ENCODE measurements at places on chromosomes 5 and 9.
A peak's percentile ranks its signal among the peaks of the same experiment; 100 is the strongest.

DNA sequence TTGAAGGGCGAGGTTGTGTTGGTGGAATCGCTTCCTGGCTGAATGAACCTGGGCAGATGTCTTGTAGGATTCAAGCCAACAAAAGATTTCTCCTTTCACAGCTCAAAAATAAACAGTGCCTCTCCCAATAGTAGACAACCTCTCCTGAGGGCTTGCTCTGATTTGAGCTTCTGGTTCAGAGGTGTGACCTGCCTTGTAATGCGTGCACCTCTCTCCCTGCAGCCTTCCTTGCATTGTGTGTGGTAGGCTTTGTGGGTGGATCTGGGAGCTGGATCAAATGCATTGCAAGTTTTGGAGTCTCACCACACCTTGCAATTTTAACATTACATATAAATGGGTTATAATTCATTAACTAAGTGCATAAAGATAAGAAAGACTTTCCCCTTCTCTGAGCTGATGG lies 96.9 kb upstream of the PTCH1 start:
- H3K36me3 ChIP-seq, result no peaks in the 10 kb centered on the region
- H3K4me1 ChIP-seq, result no peaks in the 10 kb centered on the region
- no peaks in the 10 kb centered on the region for H3K27me3 ChIP-seq
- DNase-seq, result no peak
- no peak overlapping the region for H3K27ac ChIP-seq

- no peak for DNase-seq
- no peaks in the 10 kb centered on the region for H3K27me3 ChIP-seq
- H3K4me3 ChIP-seq, result no peak overlapping the region
- H3K36me3 ChIP-seq, result no peaks in the 10 kb centered on the region
Measured at GRCh38 chr9:35908504-35909125, 675 bp upstream of the SPAAR start.

- H3K27me3 ChIP-seq, result no peaks in the 10 kb centered on the region
- no peak overlapping the region for H3K4me3 ChIP-seq
- no peak for DNase-seq
- no peak overlapping the region for H3K27ac ChIP-seq
- no peaks in the 10 kb centered on the region for H3K4me1 ChIP-seq
- no peaks in the 10 kb centered on the region for H3K36me3 ChIP-seq
Measured at GRCh38 chr5:135978212-135978631, 23.4 kb upstream of the LECT2 start.

DNA sequence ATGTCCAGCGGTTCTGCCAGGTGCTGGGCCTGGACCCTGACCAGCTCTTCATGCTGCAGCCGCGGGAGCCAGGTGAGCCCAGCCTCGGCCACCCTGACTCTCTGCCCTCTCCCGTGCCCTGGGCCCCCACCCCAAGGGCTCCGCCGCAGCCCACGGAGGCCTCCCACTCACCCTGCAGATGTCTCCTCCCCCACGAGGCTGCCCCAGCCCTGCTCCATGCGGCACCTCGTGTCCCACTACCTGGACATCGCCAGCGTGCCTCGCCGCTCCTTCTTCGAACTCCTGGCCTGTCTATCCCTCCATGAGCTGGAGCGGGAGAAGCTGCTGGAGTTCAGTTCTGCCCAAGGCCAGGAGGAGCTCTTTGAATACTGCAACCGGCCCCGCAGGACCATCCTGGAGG lies 7.4 kb downstream of the RNF208 start:
- no peaks in the 10 kb centered on the region for H3K4me1 ChIP-seq
- no peak overlapping the region for H3K4me3 ChIP-seq
- DNase-seq, result no peak
- no peaks in the 10 kb centered on the region for H3K27me3 ChIP-seq
- no peaks in the 10 kb centered on the region for H3K36me3 ChIP-seq
- no peak overlapping the region for H3K27ac ChIP-seq

- H3K27me3 ChIP-seq, result no peaks in the 10 kb centered on the region
- DNase-seq, result no peak
- no peak overlapping the region for H3K4me3 ChIP-seq
- peaks cover 29% of the 10 kb centered on the region for H3K4me1 ChIP-seq
- no peak overlapping the region for H3K27ac ChIP-seq
Measured at GRCh38 chr5:68708156-68708841, 385.5 kb upstream of the SLC30A5 start.

- H3K36me3 ChIP-seq, result no peaks in the 10 kb centered on the region
- H3K27ac ChIP-seq, result no peak overlapping the region
- no peaks in the 10 kb centered on the region for H3K4me1 ChIP-seq
Measured at GRCh38 chr5:159003045-159004030, 96.4 kb downstream of the EBF1 start.

DNA sequence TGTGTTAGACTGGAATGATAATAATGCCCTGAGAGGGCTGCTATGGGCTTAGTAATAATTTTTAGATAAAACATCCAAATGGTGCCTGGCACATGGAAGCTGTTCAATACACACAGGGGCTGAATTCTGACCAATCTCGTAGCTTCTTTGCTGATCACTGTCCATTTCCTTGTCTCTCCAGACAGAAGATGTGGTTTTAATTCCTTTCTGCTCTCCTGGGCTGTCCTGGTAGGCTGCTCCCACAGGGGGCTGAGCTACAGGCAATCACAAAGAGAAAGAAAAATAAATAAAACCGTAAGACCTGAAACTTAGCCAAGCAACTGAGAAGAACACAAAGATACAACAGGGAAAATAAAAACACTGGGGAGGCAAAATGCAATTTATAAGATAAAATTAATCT lies 136.5 kb downstream of the CDK5RAP2 start:
- H3K36me3 ChIP-seq, result peaks cover 4% of the 10 kb centered on the region
- no peak for DNase-seq
- H3K4me1 ChIP-seq, result no peaks in the 10 kb centered on the region

- no peak overlapping the region for H3K27ac ChIP-seq
- no peaks in the 10 kb centered on the region for H3K4me1 ChIP-seq
- DNase-seq, result no peak
- H3K36me3 ChIP-seq, result no peaks in the 10 kb centered on the region
- no peak overlapping the region for H3K4me3 ChIP-seq
Measured at GRCh38 chr5:169860585-169860984, 119.7 kb downstream of the INSYN2B start.

- H3K4me3 ChIP-seq, result no peak overlapping the region
- H3K4me1 ChIP-seq, result no peaks in the 10 kb centered on the region
- no peaks in the 10 kb centered on the region for H3K27me3 ChIP-seq
- H3K36me3 ChIP-seq, result no peaks in the 10 kb centered on the region
Measured at GRCh38 chr9:106745457-106745856, 117.5 kb upstream of the ZNF462 start.

- no peak overlapping the region for H3K27ac ChIP-seq
- no peak overlapping the region for H3K4me3 ChIP-seq
- H3K4me1 ChIP-seq, result no peaks in the 10 kb centered on the region
- no peak for DNase-seq
Measured at GRCh38 chr5:17794201-17794600, 159.9 kb downstream of the TAF11L14 start.

- no peaks in the 10 kb centered on the region for H3K36me3 ChIP-seq
- H3K27ac ChIP-seq, result no peak overlapping the region
- no peak overlapping the region for H3K4me3 ChIP-seq
- H3K4me1 ChIP-seq, result no peaks in the 10 kb centered on the region
- H3K27me3 ChIP-seq, result no peaks in the 10 kb centered on the region
- DNase-seq, result no peak
Measured at GRCh38 chr5:59709346-59709821, 184.1 kb downstream of the PDE4D start.

GRCh38 chr9:90698871-90699440 lies 56.3 kb upstream of the DIRAS2 start:
- no peaks in the 10 kb centered on the region for H3K4me1 ChIP-seq
- H3K4me3 ChIP-seq, result no peak overlapping the region
- no peaks in the 10 kb centered on the region for H3K36me3 ChIP-seq
- no peak for DNase-seq

- no peak for DNase-seq
Measured at GRCh38 chr5:55913466-55914413, 62.6 kb downstream of the IL31RA start.

GRCh38 chr5:131795879-131796792 lies 681 bp downstream of the FNIP1 start:
- no peaks in the 10 kb centered on the region for H3K36me3 ChIP-seq
- H3K27ac ChIP-seq, result peak overlapping the region; percentile 95
- peak overlapping the region; percentile 90 for H3K4me3 ChIP-seq
- peak; percentile 19 for DNase-seq
- H3K27me3 ChIP-seq, result no peaks in the 10 kb centered on the region

DNA sequence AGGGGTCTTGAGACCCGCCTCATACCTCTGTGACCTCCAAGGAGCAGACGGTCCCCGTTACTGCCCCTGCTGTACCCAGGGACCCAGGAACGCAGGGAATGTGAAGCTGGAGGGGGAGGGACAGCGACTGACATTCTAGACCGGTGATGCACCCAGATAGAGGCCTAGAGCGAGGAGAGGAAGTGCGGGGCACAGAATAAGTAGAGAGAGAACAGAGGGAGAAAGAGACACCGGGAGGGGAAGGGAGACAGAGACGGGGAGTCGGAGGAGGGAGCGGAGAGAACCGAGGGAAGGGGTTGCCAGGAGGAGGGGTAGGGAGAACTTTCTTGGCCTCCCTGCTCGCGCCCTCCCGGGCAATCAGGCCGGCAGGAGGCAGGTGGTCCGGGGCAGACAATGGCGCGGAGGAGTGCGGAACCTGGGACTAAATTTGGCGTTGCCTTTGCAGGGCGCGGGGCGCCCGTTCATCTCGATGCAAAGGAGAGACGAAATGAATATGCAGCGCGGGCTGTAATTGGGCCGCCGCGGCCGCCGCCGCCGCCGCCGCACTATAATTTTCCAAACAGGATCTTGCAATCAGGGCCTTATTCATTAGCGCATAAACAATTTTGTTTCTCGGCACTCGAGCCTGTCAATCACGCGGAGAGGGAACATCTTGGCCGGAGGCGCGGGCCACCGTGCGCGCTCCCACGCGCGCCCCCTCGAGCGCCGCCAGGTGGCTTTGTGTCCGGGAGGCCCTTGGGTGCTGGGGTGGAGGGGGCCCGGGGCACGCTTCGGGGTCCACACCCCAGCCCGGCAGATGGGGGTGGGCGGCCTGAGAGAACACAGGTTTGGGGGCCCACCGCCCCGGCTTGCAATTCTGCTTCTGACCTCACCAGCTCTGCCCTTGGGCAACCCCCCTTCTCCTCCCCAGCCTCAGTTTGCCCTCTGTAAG lies 33.0 kb downstream of the NDUFA8 start:
- no peaks in the 10 kb centered on the region for H3K4me1 ChIP-seq
- no peak for DNase-seq
- H3K4me3 ChIP-seq, result no peak overlapping the region
- no peaks in the 10 kb centered on the region for H3K27me3 ChIP-seq
- no peak overlapping the region for H3K27ac ChIP-seq

GRCh38 chr9:136729144-136729543 lies 13.6 kb downstream of the LCN10 start:
- no peaks in the 10 kb centered on the region for H3K27me3 ChIP-seq
- H3K27ac ChIP-seq, result no peak overlapping the region
- DNase-seq, result no peak
- H3K4me1 ChIP-seq, result peaks cover 16% of the 10 kb centered on the region
- no peak overlapping the region for H3K4me3 ChIP-seq

DNA sequence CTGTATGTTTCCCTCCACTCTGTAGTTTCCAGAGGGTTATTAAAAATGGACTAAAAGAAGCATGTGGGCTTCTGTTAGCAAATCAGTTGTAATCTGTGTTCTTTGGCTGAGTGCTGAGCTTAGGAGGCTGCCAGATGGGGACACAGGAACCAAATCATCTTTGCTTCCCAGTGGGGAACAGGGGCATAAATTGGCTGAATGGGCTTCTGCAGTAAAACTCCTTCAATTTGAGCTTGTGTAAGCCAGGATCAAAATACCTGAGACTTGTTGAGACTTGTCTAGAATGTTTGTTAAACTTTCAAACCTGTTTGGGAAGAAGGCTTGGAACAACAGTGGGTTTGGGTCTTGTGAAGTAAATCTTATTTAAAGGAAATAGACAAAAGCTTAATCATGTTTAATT lies 32.2 kb upstream of the TNFAIP8 start:
- no peak overlapping the region for H3K4me3 ChIP-seq
- H3K27ac ChIP-seq, result peak overlapping the region; percentile 63
- H3K27me3 ChIP-seq, result no peaks in the 10 kb centered on the region
- DNase-seq, result no peak

- H3K27me3 ChIP-seq, result no peaks in the 10 kb centered on the region
- no peaks in the 10 kb centered on the region for H3K36me3 ChIP-seq
- no peak overlapping the region for H3K4me3 ChIP-seq
- H3K4me1 ChIP-seq, result peaks cover 13% of the 10 kb centered on the region
- no peak for DNase-seq
Measured at GRCh38 chr9:94875300-94876020, 149.0 kb downstream of the AOPEP start.

DNA sequence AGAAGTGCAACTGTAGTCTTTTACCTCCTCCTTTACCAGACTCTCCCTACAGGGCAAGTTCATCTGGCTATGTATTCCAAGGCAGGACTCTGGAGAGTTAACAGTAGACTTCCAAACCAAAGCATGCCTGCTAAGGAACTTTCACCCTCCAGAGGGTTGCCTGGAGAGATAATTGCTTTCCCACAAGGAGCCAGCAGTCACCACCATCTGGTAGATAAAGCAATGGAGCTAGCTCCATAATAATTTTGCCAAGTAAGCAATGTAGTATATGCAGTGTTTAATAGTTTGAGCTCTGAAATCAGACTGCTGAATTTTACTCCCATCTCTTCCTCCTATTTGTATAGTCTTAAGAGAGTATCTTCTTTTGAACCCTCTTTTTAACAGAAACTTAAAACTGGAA lies 566.8 kb upstream of the PTGER4 start:
- no peak overlapping the region for H3K4me3 ChIP-seq
- no peaks in the 10 kb centered on the region for H3K4me1 ChIP-seq
- no peak overlapping the region for H3K27ac ChIP-seq

DNA sequence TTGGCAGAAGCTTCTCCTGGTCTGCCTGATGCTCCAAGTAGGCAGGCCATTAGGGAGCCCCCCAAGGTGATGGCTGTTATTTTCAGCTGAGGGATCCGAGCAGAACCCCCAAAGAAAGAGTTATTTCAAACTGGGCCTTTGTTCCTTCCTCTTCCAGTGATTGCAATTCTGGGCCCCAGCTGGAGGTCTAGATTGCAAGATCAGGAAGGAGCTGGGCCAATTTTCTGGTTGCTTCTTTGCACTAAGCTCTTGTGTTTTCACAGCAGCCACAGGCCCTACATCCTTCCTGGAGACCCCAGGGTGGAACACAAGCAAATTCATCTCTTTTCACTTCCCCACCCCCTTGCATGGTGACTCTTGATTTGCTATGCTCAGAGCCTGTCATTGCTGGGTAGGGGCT lies 215.0 kb downstream of the SEMA6A start:
- no peaks in the 10 kb centered on the region for H3K27me3 ChIP-seq
- no peak overlapping the region for H3K4me3 ChIP-seq
- H3K27ac ChIP-seq, result no peak overlapping the region
- no peak for DNase-seq

DNA sequence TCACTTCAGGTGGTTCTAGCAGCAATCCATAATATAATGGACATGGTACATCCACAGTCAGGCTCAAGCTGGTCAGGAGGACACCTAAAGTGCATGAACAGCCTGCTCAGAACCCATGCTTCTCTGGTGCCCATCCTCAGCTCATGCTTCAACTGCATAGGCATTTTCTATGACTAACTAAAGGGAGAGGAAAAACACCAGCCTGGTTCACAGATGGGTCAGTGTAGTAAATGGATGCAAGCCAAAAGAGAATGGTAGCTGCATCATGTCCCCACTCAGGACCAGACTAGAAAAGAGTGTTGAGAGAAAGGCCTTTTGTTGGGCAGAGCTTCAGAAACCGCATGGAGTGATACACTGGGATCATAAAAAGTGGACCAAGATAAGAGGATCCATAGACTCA lies 556.6 kb downstream of the TLE1 start:
- no peaks in the 10 kb centered on the region for H3K4me1 ChIP-seq
- H3K27me3 ChIP-seq, result no peaks in the 10 kb centered on the region
- H3K4me3 ChIP-seq, result no peak overlapping the region
- DNase-seq, result no peak

All from naive thymus-derived CD4-positive, alpha-beta T cell (primary cell).